ENCODE measurements at places on chromosomes 13 and 19.

DNA sequence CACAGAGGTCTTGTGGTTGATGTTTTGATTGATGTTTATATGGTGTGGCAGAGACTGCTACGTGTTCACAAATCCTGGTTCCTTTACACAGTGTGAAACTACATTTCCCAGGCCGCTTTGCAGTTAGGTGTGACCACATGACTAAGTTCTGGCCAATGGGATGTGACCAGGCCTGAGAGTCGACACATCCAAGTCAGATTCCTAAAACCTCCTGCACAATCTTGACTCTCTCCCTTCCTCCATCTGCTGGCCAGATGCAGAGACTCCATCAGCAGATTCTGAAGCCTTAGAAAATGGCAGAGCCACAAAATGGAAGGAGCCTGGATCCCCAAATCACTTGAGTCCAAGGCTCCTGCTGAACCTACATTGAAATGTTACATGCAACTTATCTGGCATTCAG lies 12.6 kb downstream of the CD37 start:
- no peak for DNase-seq

- peak; percentile 19 for DNase-seq
Observed at GRCh38 chr19:38049105-38049649, 142.2 kb downstream of the SIPA1L3 start.

GRCh38 chr13:98239162-98240076 lies 62.4 kb upstream of the RNF113B start:
- DNase-seq: no peak

- no peak for DNase-seq
Observed at GRCh38 chr19:16506961-16507360, 10.8 kb downstream of the C19orf44 start.

- no peak for DNase-seq
Observed at GRCh38 chr13:46672338-46673090, 119.5 kb downstream of the LRCH1 start.

DNA sequence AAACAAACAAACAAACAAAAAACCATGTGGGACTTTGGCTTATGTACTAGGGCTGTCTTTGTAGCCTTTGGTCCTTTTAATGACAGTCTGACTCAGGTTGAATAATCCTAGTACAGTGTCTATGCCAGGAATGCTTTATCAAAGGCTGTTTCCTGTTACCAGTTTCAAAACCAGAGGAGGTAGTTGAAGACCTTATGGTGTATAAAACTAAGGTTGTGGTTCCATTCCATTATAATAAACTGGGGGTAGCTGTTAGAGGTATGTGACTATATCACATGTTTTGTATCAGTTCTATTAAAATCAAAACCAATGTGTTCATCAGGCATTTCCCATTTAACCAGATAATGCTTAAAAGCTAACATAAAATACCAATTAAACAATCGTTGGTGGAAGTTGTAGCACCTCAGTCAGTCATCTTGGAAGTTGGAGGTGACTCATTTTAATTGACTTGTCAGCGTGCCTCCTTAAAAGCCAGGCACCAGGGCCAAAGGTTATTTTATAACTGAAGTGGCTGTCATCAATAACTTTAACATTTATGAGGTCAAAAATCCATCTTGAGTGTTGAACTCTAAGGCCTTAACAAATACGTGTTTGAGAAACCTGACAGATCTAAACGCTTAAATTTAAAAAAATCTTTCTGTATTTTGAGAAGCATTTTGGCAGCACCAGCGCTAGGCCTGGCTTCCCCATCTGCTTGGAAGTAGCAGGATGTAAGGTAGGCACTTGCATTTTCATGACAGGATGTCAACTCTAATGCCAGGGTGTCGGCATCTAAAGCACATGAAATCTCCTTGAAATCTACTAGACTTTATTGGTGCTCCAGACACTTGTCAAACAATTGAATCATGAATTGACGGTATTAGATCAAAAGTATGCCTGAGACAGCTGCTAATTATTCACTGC lies 162.5 kb downstream of the LMO7 start:
- DNase-seq: no peak

GRCh38 chr19:31781542-31781941 lies 432.3 kb upstream of the TSHZ3 start:
- DNase-seq: no peak

DNA sequence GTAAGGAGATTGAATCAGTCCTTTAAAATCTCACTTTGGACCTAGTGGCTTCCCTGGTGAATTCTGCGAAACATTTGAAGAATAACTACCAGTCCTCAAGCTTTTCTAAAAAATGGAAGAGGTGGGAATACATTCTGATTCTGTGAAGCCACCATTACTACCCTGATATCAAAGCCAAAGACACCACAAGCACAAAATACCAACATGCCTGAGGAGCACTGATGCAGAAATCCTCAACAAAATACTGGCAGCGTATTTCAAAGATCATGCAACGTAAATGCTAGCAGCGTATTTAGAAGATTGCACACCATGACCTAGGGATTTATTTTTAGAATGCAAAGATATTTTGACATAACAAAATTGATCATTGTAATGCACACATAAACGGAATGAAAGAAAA lies 14.4 kb downstream of the ATP4B start:
- DNase-seq: no peak

GRCh38 chr19:7852851-7853769 lies 21.1 kb downstream of the PRR36 start:
- DNase-seq: no peak

DNA sequence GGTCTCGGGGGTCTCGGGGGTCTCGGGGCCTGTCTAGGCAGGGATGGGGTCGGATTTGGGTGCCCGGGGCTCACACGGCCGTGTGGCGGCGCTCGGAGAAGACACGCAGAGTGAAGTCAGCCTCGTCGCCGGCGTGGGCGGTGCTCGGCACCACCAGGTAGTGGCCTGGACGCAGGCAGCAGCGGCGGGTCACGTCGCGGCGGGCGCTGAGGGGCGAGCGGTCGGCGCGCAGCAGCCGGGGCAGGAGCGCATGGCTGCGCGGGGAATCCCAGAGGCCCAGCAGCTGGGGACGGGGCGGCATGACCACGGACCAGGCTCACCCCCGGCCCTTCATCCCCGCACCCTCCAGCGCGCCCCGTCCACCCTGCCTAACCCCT lies 8.2 kb downstream of the CAPN12 start:
- peak; percentile 44 for DNase-seq

- no peak for DNase-seq
Observed at GRCh38 chr13:41995946-41996345, 35.0 kb upstream of the VWA8 start.
